Right ventricle myocardium superior (tissue), 1 donor: ENCODE measurements at places on chromosomes 13 and 19. TPM values are rescaled to one million over a fixed set of nuclear protein-coding genes. Genes with fewer than 3 reads are reported as not detected.

Gene PLPPR2
- total RNA-seq, result 13.7 TPM

Gene PCDH20
- 0.83 TPM for total RNA-seq

Gene JSRP1
- total RNA-seq, result 0.35 TPM

Gene GET3
- 60.7 TPM for total RNA-seq

Gene FAM124A
- total RNA-seq, result 12.2 TPM

Gene CPT1C
- 2.2 TPM for total RNA-seq

Gene MBD3L3
- total RNA-seq, result not detected

Gene NCR1
- total RNA-seq, result not detected

Gene IL12RB1
- 0.75 TPM for total RNA-seq

Gene CALR3
- not detected for total RNA-seq

Gene KRTDAP
- total RNA-seq, result not detected

Gene TGFB1
- total RNA-seq, result 13.1 TPM

Gene ELSPBP1
- total RNA-seq, result not detected

Gene CYSLTR2
- 9.3 TPM for total RNA-seq

Gene CATSPERD
- not detected for total RNA-seq

Gene NLRP9
- not detected for total RNA-seq

Gene KLK14
- 1.9 TPM for total RNA-seq
